Activated T-helper 1 cell treated with anti-CD3 and anti-CD28 coated beads, Interleukin-12 subunit alpha, Interleukin-12 subunit beta, Interleukin-2, Interleukin-4 antibody, amounts not matched to agents 30 ng/mL and 10 ng/mL and 1 ng/mL, durations not matched to agents 14 hours and 24 hours and 36 hours (primary cell): ENCODE measurements at places on chromosomes 6 and 20. TPM values are rescaled to one million over a fixed set of nuclear protein-coding genes. Genes with fewer than 3 reads are reported as not detected.

DNA sequence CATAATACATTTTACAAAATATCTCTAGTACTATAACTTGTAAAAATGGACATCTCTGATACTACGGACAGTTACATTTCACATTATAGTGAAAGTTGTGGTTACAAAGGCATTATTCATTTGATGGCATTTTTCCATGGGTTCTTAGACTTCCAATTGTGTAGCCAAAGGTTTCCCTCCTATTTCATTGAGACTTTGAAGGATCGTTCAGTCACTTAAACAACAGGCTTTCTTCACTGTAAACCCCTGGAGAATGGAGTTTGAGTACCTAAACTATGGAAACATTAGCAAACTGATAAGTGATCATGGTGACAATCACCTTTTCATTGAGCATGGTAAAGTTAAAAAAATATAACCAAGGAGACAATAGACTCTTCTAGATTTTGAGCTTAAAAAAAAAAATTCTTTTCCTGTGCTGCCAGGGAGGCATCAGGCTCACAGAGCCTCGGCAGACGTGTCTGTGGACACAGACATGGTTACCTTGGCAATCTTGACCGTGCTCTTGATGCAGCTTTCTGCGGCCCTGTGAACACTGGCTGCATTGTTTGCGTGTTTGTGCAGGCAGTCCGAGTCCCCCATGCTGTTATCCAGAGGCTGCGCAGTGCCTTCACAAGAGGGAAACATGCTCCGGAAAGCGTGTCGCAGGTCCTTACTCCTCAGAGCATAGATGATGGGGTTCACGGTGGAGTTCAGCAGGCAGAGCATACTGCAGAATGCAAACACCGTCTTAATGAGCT is 22.6 kb downstream of the CNR1 start:
- DNase-seq, result no peak

VGLL2 gene
- total RNA-seq, result not detected in 2 replicates

- DNase-seq, result no peak
These were observed 22.9 kb downstream of the HLA-DRA start for GRCh38 chr6:32462609-32463008.

MICB gene
- 36.1 and 37.5 TPM in 2 replicates for total RNA-seq

DNA sequence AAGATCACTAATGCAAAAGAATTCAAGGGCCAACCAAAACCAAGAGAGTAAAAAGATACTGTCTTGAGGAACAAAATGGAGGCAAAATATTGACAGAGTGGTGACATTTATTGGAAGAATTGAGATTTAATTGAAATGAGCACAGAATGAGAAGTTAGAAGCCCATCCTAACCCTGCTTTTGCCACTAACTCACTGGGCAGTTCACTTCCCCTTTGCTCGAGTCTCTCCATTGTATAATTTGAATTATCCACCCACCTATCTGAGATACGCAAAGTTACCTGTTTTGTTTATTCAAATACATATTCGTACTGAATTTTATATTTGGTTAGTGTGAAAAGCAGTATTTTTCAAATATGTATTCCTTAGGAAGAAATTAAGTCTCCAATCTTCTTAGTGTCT is 204.5 kb upstream of the PRDM1 start:
- DNase-seq, result no peak

ECT2L gene
- not detected in 2 replicates for total RNA-seq

DNA sequence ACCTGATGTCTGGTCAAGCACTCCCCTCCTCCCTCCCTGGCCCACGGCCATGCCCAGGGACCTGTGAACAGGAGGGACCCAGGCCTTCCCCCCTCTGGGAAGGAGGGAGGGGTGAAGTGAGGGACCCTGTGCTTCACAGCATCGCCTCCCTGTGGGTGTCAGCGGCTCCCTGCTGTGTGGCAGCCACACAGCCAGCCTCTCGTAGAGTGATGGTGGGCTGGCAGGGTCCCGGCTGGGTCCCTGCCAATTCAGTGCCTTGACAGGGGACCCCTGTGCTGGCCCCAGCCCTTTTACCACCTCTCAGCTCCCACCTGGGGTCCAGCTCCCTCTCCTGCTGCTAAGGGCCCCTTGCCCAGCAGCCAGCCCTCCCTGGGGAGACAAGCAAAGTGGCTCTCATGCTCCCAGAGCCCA is 31.3 kb upstream of the GRM4 start:
- no peak for DNase-seq

DNA sequence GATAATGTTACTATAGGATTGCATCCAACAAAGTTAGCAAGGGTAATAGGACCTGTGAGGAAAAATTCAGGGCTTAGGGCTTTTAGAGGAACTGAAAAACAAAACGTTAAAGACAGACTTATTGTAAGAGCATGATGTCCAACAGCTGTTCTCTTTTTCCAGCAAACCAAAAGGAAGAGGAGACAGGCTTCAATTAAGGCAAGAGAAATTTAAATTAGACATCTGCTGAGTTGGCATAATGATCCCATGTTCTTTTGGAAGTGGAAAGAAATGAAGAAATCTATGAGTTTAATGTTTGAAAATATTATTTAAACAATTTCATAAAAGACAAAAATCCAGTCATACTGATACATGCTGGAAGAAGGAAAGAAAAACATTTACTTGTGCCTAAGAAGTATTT is 95.7 kb upstream of the HMGCLL1 start:
- DNase-seq, result no peak

GRCh38 chr6:12645941-12646340 is 70.6 kb upstream of the PHACTR1 start:
- DNase-seq, result no peak

DNA sequence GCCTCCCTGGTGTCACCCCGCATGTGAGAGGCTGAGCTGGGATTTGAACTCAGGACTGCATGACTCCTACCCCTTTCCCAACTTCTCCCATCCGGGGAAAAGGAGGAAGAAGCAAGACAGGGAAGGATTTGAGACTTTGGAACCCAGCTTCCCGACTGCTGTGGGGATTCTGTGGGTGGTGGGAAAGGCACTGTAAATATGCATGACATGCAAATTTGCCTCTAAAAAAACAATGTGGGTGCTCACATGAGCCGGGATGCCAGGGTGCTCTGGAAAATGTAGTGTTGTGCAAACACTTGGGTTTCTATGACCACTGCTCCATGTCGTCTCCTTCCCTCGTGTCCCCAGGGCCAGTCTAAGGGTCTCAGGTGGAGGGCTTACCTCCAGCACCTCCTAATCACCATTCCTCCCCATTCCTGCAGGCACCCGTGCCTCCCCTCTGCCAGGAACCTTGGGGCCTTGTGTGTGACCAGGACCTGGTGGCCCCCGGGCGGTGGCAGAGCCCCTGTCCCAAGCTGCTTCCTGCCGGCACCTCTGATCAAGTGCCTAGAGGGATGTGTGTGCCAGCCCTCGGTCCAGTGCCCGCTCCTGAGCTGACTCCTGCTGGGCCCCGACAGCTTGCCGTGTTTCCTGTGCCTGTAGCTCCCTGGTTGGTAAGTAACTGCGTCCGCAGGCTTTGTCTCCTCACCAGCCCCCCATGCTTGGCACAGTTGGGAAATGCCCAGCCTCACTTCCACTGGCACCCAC is 60.7 kb downstream of the DLGAP4 start:
- no peak for DNase-seq

HTR1E gene
- not detected in 2 replicates for total RNA-seq

DNA sequence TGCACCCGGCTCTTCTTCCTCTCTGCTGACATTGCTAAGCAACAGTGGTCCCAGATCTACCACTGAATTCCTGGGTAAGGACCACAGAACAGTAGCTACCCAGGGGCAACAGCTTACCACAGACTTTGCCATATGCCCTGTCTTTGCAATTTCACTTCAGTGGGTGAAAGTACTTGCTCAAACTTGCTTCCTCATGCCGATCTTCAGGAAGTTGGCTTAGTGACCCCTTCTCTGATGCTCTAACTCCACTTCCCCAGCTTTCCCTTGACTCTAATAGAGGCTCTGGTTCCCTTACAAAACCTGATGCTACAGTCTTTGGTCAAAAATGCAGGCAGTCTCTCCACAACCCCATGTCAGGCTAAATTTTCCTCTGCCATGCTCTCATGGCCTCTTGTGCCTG is 3.3 kb upstream of the TAAR5 start:
- DNase-seq, result no peak

DNA sequence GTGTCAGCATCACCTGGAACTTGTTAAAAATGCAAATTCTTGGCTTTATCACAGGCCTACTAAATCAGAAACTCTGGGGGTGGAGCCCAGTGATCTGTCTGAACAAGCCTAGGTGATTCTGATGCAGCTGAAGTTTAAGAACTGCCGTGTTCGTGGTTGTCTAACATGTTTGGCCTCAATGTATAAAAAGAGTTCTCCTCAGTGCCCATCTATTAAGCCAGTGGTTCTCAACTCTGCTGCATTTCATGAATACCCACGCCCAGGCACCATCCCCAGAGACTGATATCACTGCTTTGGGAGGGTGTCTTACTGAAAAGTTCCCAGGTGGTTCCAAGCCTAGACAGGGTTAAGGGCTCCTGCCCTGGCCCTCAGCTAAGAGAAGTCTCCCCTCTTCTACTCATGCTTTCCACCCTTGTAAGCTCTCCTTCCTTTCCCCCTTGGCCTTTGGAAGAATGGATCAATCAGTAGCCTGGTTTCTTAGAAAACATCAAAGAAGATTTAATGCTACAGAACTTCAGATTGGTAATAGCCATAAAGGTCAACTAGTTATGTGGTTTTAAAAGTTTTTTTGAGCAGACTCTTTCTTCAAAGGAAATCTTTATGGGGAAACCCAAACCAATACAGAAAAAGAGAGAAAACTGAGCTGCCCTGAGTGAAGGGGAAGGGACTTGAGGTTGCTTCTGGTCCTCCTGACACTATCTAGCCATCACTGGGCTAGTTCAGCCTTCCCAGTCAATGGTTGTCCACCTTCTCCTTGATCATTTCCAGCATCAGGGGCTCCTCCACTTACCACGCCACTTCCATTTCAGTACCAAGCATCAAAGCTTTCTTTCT is 38.9 kb upstream of the TNFAIP3 start:
- DNase-seq, result peak; percentile 32

DNA sequence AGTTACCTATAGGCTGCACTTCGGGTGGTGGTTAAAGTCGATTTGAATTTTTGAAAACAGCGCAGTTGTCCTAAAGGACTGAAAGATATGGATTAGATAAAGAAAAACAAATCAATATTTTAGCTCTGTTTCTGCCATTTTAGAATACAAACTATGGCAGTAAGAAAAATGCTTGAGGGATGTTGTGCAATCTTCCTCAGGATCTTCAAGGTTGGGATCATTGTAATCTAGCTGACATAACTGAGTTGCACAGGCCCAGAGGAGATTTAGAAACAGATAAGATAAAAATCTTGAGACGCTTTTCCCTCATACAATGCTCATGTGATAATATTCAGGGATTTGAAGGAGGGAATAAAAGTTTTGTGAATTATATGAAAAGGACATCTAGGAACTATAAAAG is 926 bp downstream of the PEX3 start:
- no peak for DNase-seq

HCK gene
- 0.22 and 0.23 TPM in 2 replicates for total RNA-seq

SIRPB1 gene
- total RNA-seq, result 1.6 and 3.3 TPM in 2 replicates

DNA sequence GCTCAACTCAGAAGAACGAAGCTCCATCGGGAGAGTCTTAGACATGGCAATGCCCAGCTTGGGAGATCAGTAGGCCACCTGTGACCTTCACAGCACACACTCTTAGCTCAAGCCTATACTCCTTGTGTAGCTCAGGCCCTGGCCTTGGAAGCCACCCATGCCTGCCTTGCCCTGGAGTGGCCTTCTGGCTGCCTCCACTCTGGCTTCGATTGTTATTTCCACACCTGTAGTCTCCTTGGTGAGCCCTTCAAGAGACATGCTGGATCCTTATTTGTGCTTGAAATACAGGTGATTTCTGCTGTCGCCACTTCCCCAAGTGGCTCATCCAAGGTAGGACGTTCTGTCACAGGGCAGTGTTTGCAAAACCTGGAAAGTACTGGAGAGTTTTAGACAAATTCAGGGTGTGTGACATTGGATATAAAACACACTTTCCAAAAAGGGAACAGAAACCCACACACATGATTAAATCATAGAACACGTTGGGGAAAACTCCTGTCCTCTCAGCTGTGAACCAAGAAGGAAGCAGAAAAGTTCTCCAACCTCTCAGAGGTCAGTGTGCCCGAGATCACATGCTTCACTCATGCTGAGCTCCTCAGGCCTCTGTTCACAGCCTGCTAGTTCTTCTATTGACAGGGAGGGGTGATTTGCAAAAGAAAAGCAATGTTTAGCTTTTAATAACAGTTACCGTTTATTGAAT is 391.8 kb downstream of the CDC5L start:
- DNase-seq, result no peak

- no peak for DNase-seq
These were observed 27.1 kb upstream of the ZNF318 start for GRCh38 chr6:43396408-43397149.

NHLRC1 gene
- 0.23 and 0.24 TPM in 2 replicates for total RNA-seq

DNA sequence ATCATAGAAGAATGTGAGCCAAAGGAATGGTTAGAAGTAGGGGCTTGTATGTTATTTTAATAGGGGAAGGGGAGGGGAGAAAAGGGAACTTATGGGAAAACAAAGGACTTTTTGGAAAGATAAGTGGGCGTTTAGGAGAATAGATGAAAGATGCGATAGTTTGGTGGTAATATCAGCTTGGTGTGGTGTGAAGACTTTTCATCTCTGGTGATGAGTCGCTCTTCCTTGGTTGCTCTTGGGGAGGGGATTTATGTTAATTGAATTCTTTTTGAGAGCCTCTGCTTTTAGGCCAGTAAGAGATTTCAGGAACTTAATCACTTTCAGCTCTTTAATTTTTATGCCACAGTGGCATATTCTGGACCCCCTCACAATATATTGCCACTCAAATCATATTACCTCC is 10.8 kb downstream of the HECA start:
- DNase-seq, result no peak

- DNase-seq, result no peak
These were observed 141.3 kb upstream of the CENPW start for GRCh38 chr6:126198631-126199030.

GRCh38 chr6:166939345-166939744 is 17.0 kb downstream of the RNASET2 start:
- no peak for DNase-seq

DNA sequence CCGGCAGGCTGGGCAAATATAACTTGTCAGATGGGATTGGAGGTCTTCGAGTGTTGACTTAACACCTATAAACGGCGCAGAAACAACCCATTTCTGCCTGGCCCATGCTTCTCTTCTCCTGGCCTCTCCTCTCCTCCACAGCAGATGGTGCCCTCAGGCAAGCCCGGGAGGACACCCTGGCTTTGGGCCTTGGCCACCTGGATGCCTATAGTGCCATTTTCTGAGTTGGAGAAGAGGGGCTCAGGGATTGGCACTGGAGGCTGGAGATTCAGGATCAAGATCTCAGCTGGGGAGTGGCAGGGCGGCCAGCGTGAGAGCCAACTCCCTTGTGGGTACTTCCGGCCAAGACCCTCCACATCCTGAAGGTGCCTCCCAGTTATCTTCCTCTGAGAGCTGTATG is 211.9 kb upstream of the PMEPA1 start:
- DNase-seq, result no peak
